ENCODE measurements at places on chromosomes 6 and 20. TPM values are rescaled to one million over a fixed set of nuclear protein-coding genes. Genes with fewer than 3 reads are reported as not detected.

Gene ZNF831
- 0.07 TPM for total RNA-seq

Gene ZC2HC1B
- total RNA-seq, result not detected

Gene TBXT
- not detected for total RNA-seq

Gene TRIM31
- not detected for total RNA-seq

Gene CBFA2T2
- total RNA-seq, result 7.5 TPM

Gene DNMT3B
- total RNA-seq, result 0.36 TPM

Gene PLA2G7
- total RNA-seq, result not detected

Measured in gastrocnemius medialis (tissue), 4 donors.